SW480 (cell line): ENCODE measurements at places on chromosomes 5 and 9.

- DNase-seq, result no peak
Observed at GRCh38 chr9:126927419-126927818, 12.8 kb downstream of the RALGPS1 start.

DNA sequence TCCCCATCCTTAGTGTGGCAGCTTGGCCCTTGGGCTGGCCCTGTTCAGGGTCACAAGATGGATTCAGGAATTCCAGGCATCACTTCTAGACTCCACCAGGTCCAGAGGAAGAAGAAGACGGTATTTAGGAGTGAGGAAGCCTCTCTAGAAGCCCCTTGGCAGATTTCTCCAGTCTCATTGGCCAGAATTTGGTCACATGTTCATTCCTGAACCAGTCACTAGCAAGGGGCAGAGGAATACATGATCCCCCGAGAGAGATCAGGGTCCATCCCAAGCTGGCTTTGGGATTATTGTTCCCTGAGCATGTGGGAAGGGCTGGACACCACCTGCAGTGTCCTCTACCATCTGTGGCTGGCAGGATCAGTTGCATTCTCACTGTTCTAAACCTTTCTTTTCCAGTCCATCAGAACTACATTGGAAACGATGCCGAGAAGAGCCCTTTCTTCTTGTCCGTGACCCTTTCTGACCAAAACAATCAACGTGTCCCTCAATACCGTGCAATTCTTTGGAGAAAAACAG, 48.5 kb downstream of the GARNL3 start:
- DNase-seq, result no peak

DNA sequence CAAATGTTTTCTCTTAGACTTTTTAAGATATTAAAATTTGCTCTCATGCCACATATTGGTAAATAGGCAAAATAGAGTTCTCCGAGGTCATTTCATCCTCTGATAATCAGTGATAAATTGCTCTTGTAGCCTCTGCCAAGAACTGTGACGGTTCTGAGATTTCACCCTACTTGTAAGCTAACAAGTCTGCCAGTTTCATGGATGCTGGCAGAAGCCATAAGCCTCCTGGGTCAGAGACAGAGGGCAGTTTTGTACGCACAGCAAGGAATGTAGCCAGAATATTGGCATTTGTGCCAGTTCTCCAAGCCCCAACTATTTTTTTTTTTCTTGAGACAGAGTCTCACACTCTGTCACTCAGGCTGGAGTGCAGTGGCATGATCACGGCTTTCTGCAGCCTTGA, 945.0 kb upstream of the WWC1 start:
- no peak for DNase-seq

- DNase-seq, result no peak
Observed at GRCh38 chr9:35406183-35406959, 83.5 kb upstream of the RUSC2 start.

GRCh38 chr5:156477196-156477595, 150.2 kb downstream of the SGCD start:
- no peak for DNase-seq

GRCh38 chr9:134476272-134476941, 150.2 kb downstream of the RXRA start:
- DNase-seq, result no peak

DNA sequence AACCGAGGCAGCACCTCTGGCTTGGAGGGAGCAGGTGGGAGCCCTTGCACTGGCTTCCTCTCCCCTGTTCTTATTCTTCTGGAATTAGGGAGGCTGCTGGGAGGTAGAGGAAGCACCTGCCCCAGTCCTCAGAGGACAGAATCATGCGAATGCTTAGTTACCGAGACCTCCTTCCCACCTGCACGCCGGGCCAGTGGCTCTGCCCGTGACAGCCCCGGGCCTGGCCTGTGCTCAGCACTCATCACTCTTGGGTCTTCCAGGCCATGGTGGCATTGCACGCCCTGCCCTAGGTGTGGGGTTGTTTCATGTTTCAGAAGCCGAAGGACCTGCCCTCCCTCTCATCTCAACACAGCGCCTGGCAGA, 45.3 kb upstream of the NKD2 start:
- DNase-seq, result no peak

DNA sequence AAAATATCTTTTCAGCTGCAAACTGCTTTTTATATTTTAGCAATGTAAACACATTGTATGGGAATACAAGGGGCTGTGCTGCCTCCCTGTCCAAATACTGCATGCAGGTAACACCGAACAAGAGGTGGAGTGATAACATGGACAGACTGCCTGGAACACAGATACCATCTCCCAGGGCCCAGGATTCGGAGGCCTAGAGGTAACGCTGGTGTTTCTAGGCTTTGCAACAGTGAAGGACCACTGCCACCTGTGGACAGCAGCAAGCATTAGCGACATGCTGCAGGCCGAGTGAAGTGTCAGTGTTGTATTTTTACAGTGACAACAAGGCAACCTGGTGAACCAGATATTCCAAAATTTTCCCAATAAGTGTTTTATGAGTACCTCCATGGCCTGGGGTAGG, 379.1 kb downstream of the DMRT2 start:
- DNase-seq, result peak; percentile 44

DNA sequence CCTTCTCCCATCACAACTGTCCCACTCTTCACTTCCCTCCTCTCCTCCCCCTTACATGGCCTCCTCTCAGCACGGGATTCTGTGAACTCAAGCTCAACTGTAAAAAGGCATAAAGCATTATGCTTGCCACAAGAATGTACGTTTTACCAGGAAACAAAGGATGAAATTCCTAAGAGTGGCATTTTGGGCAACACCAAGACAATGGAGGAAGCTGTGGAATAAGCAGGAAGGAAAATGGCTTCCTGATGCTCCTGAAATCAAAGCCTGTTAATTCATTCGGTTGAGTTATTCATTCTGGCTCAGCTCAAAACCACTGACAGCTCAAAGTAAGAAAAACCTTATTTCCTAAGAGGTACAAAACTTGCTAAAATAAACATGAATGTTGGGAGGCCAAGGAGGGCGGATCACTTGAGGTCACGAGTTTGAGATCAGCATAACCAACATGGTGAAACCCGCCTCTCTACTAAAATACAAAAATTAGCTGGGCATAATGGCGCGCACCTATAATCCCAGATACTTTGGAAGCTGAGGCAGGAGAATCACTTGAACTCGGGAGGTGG, 40.8 kb upstream of the DMRT1 start:
- no peak for DNase-seq

GRCh38 chr9:99392986-99393385, 170.9 kb downstream of the SEC61B start:
- no peak for DNase-seq

- DNase-seq, result no peak
Observed at GRCh38 chr5:155080721-155081120, 67.2 kb downstream of the KIF4B start.

DNA sequence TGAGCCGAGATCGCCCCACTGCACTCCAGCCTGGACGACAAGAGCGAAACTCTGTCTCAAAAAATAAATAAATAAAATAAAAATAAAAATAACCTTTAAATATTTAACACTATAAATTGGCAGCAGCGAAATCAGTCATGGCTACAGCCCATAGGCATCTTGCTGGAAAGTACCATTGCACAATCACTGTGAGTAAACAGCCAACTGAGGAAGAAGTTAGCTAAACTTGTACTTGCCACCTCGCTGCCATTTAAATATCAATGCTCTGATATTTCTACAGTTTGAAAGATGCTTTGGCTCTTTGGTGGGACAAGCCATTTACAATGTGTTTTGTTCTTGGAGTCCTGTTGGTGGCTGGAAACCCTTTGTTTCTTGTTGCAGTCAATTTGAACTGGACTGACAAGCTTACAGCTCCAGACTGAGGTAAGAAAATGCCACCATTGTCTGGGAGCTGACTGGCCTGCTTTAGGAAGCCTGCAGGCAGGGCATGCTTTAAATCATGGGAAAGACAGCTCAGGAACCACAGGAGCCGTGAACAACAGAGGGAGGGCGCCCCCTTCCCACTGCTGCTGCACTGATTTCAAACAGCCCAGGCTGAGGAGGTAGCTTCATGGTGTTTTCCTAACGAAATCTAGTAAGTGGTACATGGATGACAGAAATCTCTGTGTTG, 322.8 kb upstream of the RFX3 start:
- no peak for DNase-seq

DNA sequence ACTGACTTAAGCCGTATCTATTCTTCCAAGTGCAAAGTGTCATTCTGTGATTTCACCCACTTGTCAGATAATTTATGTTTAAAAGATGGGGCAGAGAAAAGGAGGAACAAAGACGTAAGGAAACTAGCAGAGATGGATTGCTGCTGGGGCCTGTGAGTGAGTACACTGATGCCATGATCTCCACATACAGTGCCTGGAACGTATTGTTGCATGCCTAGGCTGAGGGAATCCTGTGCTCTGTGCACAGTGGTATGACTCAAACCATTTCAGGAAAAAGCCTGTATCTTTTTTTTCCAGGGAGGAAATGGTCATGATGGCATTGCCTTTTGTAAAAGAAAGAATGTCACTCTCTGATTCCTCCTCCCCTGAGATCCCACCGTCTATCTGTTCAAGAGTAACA, 359.5 kb upstream of the ADAMTS16 start:
- DNase-seq, result no peak

GRCh38 chr5:146660376-146660960, 144.5 kb upstream of the GPR151 start:
- no peak for DNase-seq

- peak; percentile 43 for DNase-seq
Observed at GRCh38 chr5:2239201-2239910, 356.6 kb upstream of the IRX4 start.

GRCh38 chr5:53067641-53068040, 41.9 kb downstream of the MOCS2 start:
- no peak for DNase-seq
